ENCODE measurements at places on chromosomes 1 and 21.

DNA sequence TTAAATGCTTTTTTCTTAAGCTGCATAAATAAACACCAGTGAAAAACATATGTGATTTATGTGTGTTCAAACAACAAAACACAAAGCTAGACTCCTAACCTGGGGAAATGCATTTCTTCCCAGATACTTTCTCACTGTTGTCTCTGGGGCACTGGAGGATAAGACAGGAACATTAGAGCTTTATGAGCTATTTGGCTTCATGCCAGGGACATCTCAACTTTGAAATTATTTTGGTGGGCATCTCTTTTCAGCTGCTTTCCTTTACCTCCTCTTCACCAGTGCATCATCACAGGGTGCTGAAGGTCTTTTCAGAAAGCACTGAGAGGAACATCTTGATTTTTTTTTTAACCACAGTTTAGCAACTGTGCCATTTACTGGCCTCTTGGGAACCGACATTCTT is 212.9 kb downstream of the DNM3 start:
- DNase-seq, result no peak

DNA sequence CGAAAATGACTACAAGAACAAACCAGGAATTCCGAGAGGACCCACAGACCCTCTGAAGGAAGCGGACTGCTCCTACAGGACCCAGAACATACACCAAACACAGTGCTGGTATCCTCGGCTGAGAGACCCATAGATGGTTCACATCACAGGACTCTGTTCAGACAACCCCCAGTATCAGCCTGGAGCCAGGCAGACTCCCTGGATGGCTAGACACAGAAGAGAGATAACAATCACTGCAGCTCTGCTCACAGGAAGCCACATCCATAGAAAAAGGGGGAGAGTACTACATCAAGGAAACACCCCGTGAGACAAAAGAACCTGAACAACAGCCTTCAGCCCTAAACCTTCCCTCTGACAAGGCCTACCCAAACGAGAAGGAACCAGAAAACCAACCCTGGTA is 434.0 kb upstream of the NR5A2 start:
- no peak for DNase-seq

DNA sequence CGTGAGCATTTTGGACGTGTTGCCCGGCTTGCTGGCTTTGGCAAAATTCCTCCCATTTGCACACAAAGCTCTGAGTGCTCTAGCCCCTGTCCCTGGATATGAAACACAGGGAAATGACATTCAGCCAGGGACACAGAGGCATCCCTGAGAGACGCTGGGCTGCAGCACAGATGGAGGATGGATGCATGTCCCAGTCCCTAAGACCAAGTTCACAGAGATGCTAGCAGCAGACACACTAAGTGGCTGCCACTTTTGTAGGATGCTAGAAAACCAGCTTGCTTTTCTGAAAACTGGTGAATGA is 12.5 kb downstream of the ACTRT2 start:
- DNase-seq, result no peak

DNA sequence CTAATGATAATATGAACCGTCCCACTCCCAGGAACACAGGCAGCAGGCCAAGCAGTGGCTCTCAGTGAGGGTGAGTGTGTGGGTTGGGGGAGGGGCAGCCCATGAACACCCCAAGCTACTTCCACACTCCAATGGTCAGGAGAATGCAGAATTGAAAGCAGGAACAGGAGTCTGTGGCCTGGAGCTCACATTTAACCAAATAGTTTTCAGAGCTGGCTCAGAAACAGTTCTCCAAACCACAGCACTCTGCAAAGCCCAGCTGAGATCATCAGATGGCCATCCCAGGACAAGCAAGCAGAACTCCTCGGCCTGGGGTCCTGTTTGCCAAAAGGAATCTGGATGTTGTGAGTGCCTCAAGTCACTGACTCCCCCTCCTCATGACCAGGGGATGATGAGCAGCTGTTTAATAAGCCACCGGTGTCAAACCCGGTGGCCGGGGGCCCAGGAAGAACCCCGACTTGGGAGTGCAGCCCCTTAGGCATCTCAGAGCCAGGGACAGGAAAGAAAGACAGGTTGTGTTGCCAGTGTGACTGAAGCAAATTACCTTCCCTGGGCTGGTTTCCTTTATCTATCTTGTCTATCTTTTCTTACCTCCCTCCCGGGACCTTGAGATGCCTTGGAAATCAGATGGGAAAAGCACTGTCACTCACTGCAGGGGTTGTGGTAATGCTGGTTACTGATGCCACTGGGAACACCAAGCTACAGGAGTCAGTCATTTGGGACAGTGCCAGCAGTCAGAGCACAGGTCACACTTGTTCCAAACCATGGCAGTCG is 20.4 kb downstream of the DEGS1 start:
- DNase-seq, result no peak

- DNase-seq, result no peak
Measured at GRCh38 chr21:34023691-34024373, 49.5 kb upstream of the MRPS6 start.

DNA sequence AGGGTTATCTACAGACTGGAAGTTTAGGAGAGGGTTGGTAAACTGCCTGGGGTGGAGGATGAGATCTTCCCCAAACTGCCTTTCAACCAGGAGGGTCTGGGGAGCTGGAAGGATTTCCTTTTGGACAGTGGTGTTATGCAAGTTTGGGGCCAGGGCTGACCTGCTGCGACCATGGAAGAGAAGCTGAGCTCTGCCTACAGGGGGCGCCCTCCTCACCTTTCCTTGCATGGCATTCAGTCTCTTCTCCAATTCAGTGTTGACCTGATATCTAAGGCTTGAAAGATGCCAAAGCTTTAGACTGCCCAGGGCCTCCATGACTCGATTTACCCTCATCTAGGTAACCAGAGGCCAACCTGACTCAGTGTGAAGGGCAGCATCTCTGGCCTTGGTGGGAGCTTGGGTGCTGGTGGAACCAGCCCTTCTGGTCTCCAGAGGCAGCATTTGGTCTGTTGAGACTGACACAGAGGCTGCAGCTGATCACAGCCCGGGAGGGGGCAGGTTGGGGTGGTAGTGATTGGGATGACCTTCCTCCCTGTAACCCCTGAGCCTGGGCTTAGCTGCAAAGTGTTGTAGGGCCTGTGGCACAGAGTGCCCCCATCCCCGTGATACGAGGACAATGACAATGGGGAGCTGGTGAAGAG is 170.0 kb downstream of the GRIK3 start:
- no peak for DNase-seq

All from occipital lobe (tissue), 3 donors.